Activated CD4-positive, CD25-positive, alpha-beta regulatory T cell treated with anti-CD3 and anti-CD28 coated beads, Interleukin-2, amount 50 U/mL, for 16 hours (primary cell): ENCODE measurements at places on chromosomes 7 and 10.

- DNase-seq: no peak
Observed at GRCh38 chr10:94075506-94075905, 81.8 kb downstream of the PLCE1 start.

DNA sequence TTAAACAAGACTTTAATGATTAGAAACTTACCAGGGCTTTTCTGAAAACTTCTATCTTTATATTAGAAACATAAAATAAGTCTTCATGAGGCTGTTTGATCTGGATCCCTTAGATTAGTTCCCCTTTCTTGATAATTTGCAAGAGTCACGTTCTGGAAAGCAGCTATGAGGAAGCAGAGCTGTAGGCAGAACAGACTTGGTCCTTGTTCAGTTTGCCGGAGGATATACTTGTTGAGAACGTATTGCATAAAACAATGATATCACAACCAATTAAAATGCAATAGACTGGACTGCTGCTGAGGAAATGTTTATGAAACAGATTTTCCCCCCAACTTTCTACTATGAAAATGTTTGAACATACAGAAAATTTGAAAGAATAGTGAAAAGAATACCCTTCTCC is 2.8 kb downstream of the SAMD9L start:
- DNase-seq: no peak

DNA sequence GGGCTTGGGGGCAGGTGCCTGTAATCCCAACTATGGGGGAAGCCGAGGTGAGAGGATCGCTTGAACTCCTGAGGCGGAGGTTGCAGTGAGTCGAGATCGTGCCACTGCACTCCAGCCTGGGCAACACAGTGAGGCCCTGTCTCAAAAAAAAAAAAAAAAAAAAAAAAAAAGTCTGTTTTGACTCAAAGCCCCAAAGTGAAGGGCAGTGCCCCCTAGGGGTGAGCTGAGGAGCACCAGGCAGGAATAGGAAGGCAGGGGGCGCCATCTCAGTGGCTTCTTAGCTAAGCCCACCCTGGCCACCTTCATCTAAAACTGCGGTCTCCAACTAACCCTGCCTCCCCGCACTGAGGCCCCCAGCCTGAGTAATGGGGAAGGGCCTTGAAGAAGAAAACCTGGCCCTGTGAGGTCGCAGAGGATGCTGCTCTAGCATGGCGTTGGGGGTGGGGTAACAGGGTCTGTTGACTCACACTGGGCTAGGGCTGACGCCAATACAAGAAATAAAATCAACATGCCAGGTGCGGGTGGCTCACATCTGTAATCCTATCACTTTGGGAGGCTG is 9.8 kb downstream of the PODXL start:
- DNase-seq: no peak

- DNase-seq: no peak
Observed at GRCh38 chr10:77604941-77605351, 32.7 kb downstream of the KCNMA1 start.

GRCh38 chr10:89580243-89580642 is 44.8 kb upstream of the SLC16A12 start:
- no peak for DNase-seq

DNA sequence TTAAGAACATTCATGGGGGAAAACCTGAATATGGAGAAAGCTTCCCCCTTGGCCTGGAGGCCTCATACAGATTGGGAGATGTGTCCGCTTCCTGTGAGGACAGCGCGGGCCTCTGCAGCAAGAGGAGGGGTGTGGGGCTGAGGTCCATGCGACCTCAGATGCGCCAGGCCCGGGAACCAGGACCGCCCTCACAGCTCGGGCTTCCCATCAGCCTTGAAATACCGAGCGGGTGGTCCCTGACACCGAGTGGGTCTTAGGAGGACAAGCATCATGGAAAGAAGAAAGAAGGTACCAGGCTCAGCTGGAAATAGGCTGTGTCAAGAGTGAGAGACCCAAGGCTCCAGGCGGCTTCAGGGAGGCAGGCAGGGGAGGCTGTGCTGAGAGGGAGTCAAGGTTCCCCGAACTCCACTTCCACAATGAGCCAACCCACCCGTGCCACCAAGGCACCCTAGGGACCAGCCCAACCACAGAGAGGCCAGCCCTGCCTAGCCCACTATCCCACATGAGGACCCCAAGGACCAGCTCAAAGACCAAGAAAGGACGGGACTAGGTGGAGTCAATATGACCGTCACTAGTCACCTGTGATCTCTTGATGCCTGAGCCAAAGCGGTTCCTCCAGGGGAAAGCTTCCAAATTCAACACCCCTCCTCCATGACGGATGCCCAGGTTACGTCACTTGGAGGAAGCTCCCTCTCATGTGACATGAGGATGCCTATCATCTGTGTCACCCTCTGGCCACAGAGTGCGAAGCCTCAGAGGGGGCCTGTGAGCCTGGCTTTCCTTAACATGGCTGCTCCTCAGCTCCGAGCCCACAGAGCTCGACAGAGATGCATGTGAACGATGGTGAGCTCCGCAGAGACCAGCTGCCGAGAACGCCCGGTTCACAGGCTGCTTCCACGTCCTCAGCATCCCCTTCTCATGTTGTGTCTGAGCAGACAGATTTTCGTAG is 103.7 kb downstream of the TCERG1L start:
- DNase-seq: no peak

GRCh38 chr7:157991351-157991750 is 596.3 kb downstream of the PTPRN2 start:
- DNase-seq: no peak
